ENCODE measurements at places on chromosomes 4 and X. TPM values are rescaled to one million over a fixed set of nuclear protein-coding genes. Genes with fewer than 3 reads are reported as not detected.

Gene ING2
- total RNA-seq: 9.2 TPM

DNA sequence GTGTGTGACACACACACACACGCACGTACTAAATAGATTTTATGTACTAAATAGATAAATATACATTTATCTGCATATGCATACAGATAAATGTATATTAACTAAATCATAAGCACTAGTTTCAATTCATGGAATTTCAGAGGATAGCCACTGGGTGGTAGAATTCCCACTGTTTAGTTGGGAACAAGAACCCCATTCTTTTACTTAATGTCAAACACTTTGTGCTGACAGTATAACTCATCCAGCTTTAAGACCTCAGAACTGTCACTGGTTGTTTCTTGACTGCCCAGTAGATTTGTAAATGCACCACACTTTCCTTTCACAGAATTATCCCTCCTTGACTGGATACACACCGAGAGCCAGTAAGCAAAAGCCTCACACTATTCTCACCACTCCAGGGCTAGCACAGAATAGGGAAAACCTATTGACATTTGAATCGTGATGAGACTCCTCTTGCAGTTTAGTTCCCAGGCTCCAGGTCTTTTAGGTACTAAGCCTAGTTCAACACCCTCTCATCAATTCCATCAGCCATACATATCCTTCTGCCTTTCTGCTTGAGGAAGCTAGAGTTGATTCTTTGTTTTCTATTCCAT lies 32.4 kb downstream of the PPARGC1A start:
- no peak for DNase-seq

DNA sequence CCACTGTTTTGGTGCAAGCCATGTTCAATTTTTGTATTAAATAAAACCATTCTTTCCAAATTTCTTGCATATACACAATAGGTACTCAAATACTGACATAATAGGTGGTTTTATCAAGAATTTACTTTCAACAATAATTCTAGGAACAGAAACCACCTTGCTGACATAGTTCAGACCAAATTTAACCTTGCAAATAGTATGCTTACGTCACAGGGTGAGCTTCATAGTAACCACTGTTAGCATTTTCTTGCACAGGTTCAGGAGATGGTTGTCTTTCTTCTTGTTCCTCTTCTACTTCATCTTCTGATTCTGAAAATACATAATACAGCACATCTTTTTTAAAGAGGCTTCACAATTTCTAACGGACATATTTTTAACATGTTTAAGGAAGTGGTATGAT lies 17.6 kb downstream of the G3BP2 start:
- DNase-seq: no peak

Gene PPEF1
- total RNA-seq: not detected

DNA sequence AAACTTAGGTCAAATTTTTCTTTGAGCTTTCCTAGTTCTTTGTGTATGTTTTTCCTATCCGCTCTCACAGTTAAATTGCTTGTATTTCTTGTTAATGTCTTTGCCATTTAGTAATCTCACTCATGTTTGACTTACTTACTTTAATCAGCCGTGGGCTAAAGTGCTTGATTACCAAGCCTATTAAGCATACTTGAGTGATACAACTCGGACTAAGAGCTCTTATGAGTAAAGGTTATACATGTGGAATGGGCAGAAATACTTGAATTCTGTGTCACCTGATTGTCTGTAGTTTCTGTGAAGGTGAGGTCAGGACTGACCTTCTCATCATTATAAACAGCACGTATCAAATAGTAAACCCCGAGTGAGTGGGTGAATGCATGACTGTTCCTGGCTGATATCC lies 664.5 kb downstream of the PDHA2 start:
- no peak for DNase-seq

Gene PDGFRA
- 26.7 TPM for total RNA-seq

DNA sequence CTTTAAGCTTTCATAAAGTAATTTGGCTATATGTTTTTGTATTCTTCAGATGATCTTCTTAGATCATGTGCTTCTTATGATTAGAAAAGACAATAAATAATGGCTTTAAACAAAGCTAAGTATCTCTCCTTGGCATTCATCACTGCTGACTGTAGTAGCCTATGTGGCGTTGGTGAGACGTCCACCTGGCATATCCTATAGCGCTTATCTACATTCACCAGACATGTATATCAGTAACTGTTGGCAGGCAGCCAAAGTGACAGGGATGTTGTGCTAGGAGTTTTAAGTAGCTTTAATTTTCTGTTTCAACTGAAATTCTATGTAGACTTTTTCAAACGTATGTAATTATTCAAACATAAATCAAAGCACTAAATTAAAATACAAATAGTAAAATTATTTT lies 276.4 kb downstream of the IL15 start:
- DNase-seq: no peak

Gene IL15
- total RNA-seq: 1.6 TPM

- DNase-seq: no peak
Observed at GRCh38 chr4:159282944-159283343, 180.1 kb downstream of the RAPGEF2 start.

GRCh38 chr4:111263836-111264235 lies 641.0 kb upstream of the PITX2 start:
- DNase-seq: no peak

DNA sequence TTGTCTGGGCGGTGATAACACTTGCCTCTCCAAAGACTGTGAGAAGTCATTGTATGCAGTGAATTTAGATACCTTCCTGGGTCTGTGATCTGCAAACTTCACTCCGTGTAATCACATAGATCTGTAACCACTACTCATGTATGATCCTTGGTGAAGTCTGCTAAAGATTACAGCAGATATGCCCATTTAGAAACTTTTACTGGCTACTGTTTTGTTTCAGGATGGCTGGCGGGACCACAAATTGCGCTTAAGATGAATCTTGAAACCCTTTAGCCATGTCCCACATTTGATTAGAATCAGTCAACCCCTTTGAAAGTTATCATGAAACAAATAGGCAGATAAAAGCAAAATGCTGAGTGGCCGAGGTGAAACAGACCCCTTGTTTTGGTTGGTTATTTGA lies 126.5 kb upstream of the SCML1 start:
- DNase-seq: no peak

Data from lower leg skin (tissue), 4 donors.